Large intestine (tissue), 12 donors: ENCODE measurements at places on chromosomes 6 and 20.

- H3K27ac ChIP-seq: no peak overlapping the region
- DNase-seq: no peak
- H3K36me3 ChIP-seq: no peaks in the 10 kb centered on the region
- H3K27me3 ChIP-seq: no peaks in the 10 kb centered on the region
- no peak overlapping the region for H3K4me3 ChIP-seq
Observed at GRCh38 chr6:129744201-129744879, 34.4 kb upstream of the ARHGAP18 start.

DNA sequence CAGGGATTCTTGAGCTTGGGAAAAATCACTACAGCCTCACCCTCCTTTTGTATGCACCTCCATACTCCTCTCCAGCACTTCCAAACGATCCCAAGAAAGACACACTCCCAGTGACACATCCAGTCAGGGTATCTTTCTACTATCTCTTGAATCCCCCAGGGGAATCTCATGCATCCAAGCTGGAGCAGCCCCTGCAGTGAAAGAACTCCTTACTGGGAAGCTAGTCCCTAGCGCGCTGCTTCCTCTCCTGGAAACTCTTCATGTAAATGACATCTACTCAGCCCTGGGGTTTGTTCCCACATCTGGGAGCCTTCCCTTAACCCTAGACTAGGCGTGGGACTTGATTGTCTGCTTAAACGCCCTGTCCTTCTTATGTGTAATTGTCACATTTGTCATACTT, 329.1 kb upstream of the QKI start:
- H3K4me1 ChIP-seq: no peaks in the 10 kb centered on the region
- no peaks in the 10 kb centered on the region for H3K27me3 ChIP-seq
- H3K27ac ChIP-seq: no peak overlapping the region
- no peak for DNase-seq
- H3K36me3 ChIP-seq: no peaks in the 10 kb centered on the region
- no peak overlapping the region for H3K4me3 ChIP-seq

DNA sequence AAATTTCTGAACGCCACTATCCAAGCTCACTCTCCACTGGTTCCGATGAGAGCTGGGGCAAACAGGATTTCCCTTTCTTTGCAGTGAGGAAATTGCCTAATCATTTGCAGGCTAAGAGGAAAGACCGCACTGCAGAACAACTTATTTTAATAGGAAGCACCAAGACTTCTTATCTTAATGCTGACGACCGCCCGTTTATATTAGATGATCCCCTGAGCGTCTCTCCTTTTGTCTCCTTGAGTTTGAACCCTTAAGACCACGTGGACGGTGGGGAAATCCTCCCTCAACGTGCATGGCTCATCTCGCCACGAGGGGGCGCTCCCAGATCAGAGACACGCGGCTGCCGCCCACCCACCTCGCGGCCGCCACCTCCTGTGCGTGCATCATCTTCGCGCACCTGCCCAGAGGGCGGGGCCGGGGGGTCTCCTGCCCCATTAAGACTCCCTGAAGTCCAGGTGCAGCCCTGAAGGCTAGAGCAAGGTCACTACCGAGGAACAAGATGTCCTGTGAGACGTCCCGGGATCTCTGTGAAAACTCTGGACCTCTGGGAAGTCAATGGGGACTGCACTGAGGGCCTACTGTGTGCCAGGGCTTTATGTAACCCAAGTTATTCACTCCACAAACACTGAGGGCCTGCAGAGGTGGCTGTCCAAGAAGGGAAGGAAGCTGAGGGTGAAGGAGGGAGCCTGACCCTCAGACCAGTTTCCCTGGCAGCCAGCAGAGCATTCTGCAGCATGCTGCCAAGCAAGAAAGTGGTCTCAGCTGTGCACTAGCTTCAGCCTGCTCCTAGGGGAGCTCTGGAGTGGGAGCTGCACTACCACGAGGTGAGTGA, 28.1 kb downstream of the PDYN start:
- DNase-seq: peak; percentile 54
- H3K4me3 ChIP-seq: no peak overlapping the region
- H3K36me3 ChIP-seq: no peaks in the 10 kb centered on the region
- no peak overlapping the region for H3K27ac ChIP-seq
- H3K27me3 ChIP-seq: peaks cover 28% of the 10 kb centered on the region
- H3K4me1 ChIP-seq: no peaks in the 10 kb centered on the region

DNA sequence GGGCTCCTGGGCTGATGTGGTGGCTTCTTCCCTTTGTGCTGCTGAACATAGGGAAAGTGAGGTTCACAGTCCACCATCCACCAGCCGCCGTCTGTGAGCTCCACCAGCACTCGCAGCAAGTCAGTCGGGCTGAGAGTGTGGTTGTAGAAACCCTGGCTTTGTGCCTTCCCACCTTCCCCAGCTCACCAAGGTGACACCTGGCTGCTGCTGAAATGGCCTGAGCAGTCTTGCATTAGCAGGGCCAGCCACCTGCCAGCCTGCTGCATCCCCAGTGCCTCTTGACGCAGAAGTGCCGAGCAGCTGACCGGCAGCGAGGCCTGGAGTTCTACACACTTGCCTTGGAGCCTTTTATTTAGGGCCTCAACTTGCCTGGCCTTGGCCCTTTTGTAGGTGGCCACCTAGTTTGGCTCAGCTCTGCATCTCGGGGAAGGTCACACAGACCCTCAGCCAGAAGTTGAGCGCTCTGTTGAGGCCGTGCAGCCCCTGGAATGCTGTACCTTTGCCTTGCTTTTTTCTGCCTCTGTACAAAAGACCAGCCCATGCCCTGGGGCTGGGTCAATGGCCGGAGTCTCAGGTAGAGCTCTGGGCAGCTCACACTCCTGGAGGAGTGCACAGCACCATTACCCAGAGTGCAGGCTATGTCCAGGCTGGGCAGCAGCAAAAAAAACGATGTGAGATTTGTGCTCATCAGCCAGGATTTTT, 76.5 kb downstream of the PTPN1 start:
- H3K4me3 ChIP-seq: no peak overlapping the region
- H3K27me3 ChIP-seq: no peaks in the 10 kb centered on the region
- no peak overlapping the region for H3K27ac ChIP-seq
- peaks cover 60% of the 10 kb centered on the region for H3K36me3 ChIP-seq

DNA sequence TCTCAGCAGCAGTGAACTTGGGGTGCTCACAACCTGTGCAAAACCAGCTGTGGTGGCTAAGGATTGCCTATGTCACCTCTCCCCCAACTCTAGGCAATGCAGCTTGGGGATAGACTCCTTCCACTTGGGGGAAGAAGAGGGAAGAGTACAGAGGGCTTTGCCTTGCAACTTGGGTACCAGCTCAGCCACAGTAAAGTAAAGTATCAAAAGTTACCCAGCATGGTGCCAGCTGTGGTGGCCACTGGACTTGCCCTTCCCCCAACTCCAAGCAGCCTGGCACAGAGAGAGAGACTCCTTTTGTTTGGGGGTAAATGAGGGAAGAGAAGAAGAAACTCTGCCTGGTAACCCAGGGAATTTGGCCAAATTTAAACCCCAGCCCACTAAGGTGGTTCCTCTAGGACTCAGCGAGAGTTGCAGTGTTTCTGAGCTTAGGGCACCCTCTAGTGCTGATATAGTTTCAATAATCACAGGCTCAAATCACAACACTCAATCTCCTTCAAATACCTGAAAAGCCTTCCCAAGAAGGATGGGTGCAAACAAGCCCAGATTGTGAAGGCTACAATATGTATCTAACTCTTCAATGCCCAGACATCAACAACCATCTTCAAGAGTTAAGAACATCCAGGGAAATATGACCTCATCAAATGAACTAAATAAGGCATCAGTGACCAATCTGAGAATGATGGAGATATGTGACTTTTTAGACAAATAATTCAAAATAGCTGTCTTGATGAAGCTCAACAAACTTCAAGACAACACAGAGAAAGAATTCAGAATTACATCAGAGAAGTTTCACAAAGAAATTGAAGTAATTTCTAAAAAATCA, 7.6 kb upstream of the DEFB129 start:
- no peak for DNase-seq
- no peaks in the 10 kb centered on the region for H3K4me1 ChIP-seq

- H3K4me3 ChIP-seq: no peak overlapping the region
- no peaks in the 10 kb centered on the region for H3K27me3 ChIP-seq
- no peak for DNase-seq
Observed at GRCh38 chr6:31169123-31169857, 1.2 kb downstream of the POU5F1 start.

GRCh38 chr20:39213476-39214145, 251.5 kb downstream of the DHX35 start:
- H3K4me3 ChIP-seq: no peak overlapping the region
- no peaks in the 10 kb centered on the region for H3K4me1 ChIP-seq
- no peaks in the 10 kb centered on the region for H3K27me3 ChIP-seq
- no peak for DNase-seq
- H3K36me3 ChIP-seq: no peaks in the 10 kb centered on the region
- H3K27ac ChIP-seq: no peak overlapping the region
